Fibroblast of the aortic adventitia (primary cell): ENCODE measurements at places on chromosomes 12 and 14. TPM values are rescaled to one million over a fixed set of nuclear protein-coding genes. Genes with fewer than 3 reads are reported as not detected.

Gene OVCH1
- 0.08 and 0.27 TPM in 2 replicates for total RNA-seq

Gene C12orf60
- 0.65 and 0.99 TPM in 2 replicates for total RNA-seq

Gene CCDC196
- not detected in 2 replicates for total RNA-seq

Gene TGFB3
- total RNA-seq, result 9.9 and 15.2 TPM in 2 replicates

Gene P3H3
- 53.9 and 188 TPM in 2 replicates for total RNA-seq

Gene TMED10
- total RNA-seq, result 143 and 373 TPM in 2 replicates

Gene NEUROD4
- total RNA-seq, result not detected in 2 replicates
